ENCODE measurements at places on chromosomes 6 and 20. TPM values are rescaled to one million over a fixed set of nuclear protein-coding genes. Genes with fewer than 3 reads are reported as not detected.
A peak's percentile ranks its signal among the peaks of the same experiment; 100 is the strongest.

DNA sequence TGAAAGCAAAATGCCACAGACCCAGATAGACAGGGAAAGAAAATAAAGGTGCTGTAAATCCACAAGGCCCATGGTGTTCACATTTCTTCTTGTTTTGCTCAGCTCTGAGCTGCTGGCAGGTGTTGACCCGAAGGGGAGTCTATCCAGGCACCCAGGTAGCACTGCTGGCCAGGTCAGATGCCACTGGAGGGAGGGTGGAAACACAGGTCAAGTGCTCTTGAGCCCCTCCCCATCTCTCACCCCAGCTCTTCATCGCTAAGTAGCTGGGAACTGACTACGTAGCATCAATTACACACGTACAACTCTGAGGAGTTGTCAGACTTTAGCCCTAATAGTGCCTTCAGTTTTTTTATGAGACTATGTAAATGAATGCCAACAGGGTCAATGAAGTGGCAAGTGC, 287.8 kb upstream of the QKI start:
- H3K27me3 ChIP-seq = no peaks in the 10 kb centered on the region
- H3K4me3 ChIP-seq = no peak overlapping the region
- H3K4me1 ChIP-seq = no peaks in the 10 kb centered on the region
- H3K27ac ChIP-seq = no peak overlapping the region

DNA sequence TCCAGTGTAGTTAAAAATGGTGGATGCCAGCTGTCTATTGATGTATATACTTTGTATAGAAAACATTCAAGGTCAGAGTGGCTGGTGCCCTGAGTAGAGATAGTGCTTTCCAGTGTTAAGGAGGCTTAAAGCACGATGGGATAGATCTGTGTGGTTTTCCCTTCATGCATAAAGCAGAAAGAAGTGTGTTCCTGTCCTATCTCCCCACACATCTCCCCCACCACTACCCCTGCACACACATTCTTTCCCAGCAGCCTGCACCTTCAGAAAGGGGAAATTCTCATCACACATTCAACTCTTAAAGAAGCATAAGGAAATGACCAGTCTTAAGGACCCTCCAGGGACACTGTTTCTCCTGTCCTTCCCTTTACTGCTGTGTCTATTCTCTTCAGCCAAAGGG, 221.7 kb upstream of the TAB2 start:
- H3K4me1 ChIP-seq = peaks cover 60% of the 10 kb centered on the region
- peak; percentile 55 for DNase-seq
- H3K4me3 ChIP-seq = no peak overlapping the region
- H3K27me3 ChIP-seq = no peaks in the 10 kb centered on the region

- no peak overlapping the region for H3K27ac ChIP-seq
- no peak for DNase-seq
- H3K27me3 ChIP-seq = peaks cover 2% of the 10 kb centered on the region
- H3K4me1 ChIP-seq = no peaks in the 10 kb centered on the region
- no peak overlapping the region for H3K4me3 ChIP-seq
Measured at GRCh38 chr6:140160909-140161308, 786.5 kb upstream of the CITED2 start.

DNA sequence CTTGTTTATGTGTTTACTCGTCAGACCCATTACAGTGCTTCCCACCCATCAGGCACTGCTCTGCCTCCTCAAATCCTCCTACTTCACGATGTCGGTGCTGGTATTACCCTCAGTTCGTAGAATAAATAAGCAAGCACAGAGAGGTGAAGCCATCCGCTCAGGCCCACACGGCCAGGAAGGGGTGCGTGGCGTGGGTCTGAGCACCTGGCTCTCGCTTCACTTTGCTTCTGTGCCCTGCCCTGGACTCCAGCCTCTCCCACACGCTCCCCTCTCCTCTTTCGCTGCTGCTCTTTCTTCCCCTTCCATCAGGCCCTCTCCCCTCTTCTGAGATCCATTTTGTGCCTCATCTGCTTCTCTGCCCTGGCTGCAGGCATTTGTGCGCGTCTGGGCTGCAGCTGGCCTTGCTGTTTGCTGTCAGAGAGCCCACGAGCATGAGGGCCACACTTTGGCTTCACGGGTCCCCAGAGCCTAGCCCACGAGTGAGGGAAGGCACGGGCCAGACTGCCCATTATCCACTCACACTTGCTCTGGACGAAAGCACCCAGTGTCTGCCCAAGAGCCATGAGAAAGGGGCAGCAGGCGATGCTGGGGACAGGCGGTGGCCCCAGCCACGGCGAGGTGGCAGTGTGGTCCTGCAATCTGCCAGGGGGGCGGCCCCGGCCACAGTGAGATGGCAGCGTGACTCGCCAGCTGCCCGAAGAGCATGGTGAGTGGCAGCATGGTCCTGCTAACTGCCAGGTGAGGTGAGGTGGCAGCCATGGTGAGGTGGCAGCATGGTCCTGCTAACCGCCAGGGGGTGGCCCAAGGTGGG, 96.2 kb upstream of the MPC1 start:
- no peaks in the 10 kb centered on the region for H3K36me3 ChIP-seq
- no peaks in the 10 kb centered on the region for H3K27me3 ChIP-seq

GRCh38 chr6:2716936-2717700, 33.6 kb downstream of the MYLK4 start:
- no peak overlapping the region for H3K27ac ChIP-seq
- DNase-seq = no peak
- peaks cover 3% of the 10 kb centered on the region for H3K27me3 ChIP-seq
- H3K36me3 ChIP-seq = no peaks in the 10 kb centered on the region

GRCh38 chr6:166752097-166752496, 125.0 kb upstream of the RPS6KA2 start:
- no peak overlapping the region for H3K27ac ChIP-seq
- no peak overlapping the region for H3K4me3 ChIP-seq
- H3K36me3 ChIP-seq = no peaks in the 10 kb centered on the region
- H3K27me3 ChIP-seq = peaks cover 1% of the 10 kb centered on the region

DNA sequence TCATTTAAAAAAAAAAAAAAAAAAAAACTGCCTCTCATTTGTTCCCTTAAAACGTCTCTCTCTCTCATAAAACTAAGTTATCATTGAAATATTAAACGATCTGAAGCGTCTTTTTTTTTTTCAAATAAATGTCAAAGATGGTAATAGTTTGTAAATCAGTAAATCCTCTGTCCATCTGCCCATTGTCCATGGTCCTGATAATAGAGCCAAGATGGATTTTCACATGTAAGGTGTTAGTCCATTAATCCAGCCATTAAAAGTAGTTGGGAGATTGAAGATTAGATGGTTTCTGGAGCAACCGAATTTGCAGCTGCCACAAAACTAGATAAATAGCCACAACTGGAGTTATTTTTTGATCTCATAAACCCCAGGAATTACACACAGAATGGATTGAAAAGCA, 145.8 kb upstream of the SNX9 start:
- DNase-seq = no peak
- no peaks in the 10 kb centered on the region for H3K27me3 ChIP-seq
- H3K4me1 ChIP-seq = no peaks in the 10 kb centered on the region

- no peaks in the 10 kb centered on the region for H3K36me3 ChIP-seq
- H3K27me3 ChIP-seq = no peaks in the 10 kb centered on the region
- H3K4me1 ChIP-seq = no peaks in the 10 kb centered on the region
- H3K4me3 ChIP-seq = no peak overlapping the region
Measured at GRCh38 chr6:154471609-154472362, 38.7 kb downstream of the CNKSR3 start.

DNA sequence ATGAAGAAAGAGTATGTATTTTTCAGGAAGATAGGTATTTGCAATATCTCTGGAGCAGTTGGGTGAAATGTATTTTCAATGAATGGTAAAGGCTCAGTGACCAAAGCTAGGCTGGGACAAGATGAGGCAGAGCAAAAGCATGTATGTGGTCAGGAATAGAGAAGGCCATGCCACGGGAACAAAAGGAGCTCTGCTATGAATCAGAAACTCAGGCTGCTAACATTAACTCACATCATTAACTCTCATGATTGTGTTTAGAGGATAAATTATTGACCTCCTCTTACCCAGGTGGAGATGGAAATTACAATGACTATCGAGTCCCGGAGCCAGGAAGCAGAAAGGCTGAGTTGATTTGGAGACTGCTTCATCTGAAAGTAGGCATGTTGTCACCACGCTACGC, 220.2 kb downstream of the FUT9 start:
- H3K27ac ChIP-seq = no peak overlapping the region
- DNase-seq = no peak
- H3K36me3 ChIP-seq = no peaks in the 10 kb centered on the region
- no peaks in the 10 kb centered on the region for H3K4me1 ChIP-seq
- H3K4me3 ChIP-seq = no peak overlapping the region

DNA sequence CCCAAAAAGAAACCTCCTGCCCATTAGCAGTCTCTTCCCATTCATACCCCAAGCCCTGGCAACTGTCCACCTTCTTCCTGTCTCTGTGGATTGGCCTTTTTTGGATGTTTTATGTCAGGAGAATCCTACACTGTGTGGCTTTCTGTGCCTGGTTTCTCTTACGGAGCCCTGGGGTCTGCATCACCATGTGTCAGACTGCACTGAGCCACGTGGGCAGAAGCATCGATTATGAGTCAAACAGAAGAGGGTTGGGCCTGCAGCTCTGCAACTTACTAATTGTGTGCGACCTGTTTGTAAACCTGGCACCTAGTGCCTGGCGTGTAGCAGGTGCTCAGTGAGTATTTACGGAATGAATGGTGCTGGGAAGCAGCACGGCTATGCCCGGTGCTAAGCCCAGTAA, 62.6 kb downstream of the IGF2R start:
- H3K27me3 ChIP-seq = no peaks in the 10 kb centered on the region
- H3K36me3 ChIP-seq = peaks cover 56% of the 10 kb centered on the region
- no peak for DNase-seq

GRCh38 chr20:43046966-43047365, 142.7 kb downstream of the PTPRT start:
- H3K4me1 ChIP-seq = no peaks in the 10 kb centered on the region
- no peaks in the 10 kb centered on the region for H3K36me3 ChIP-seq
- H3K27me3 ChIP-seq = no peaks in the 10 kb centered on the region
- no peak for DNase-seq
- no peak overlapping the region for H3K4me3 ChIP-seq
- H3K27ac ChIP-seq = no peak overlapping the region

OR2J3 gene
- not detected for total RNA-seq

TLDC2 gene
- not detected for total RNA-seq

DNA sequence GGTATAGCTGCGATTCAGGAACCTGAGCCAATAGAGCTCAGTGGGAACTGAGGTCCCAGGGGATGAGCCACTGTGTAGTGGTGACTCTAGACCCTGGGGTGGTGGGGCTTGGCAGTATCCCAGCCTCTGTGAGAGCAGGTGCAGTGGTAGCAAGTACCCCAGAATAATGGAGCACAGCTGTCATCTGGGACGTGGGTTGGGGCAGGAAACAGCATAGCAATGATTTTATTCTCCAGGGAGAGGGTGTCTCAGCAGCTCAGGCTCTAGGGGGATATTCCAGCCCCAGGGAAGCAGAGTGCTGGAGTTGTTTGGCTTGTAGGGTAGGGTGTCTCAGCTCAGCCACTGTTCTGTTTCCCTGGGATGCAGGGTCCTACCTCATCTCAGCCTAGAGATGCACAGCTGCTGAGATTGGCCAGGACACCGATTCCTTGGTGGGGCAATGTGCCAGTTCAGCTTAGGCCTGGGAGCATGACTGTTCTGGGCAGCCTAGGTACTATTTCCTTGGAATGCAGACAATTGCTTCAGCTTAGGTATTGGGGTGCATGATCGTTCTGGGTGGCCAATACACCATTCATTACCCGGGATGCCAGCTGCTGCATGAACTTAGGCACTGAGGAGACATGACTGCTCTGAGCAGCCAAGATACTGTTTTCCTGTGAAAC, 34.0 kb upstream of the NUP153 start:
- H3K27ac ChIP-seq = no peak overlapping the region
- H3K4me3 ChIP-seq = no peak overlapping the region
- peaks cover 3% of the 10 kb centered on the region for H3K27me3 ChIP-seq
- no peak for DNase-seq

DDX39B gene
- total RNA-seq = 547 TPM

GRCh38 chr6:12570461-12571030, 146.0 kb upstream of the PHACTR1 start:
- H3K27me3 ChIP-seq = peaks cover 2% of the 10 kb centered on the region
- no peaks in the 10 kb centered on the region for H3K4me1 ChIP-seq
- no peak overlapping the region for H3K27ac ChIP-seq
- DNase-seq = no peak
- no peak overlapping the region for H3K4me3 ChIP-seq

- DNase-seq = no peak
- H3K27me3 ChIP-seq = no peaks in the 10 kb centered on the region
- no peak overlapping the region for H3K27ac ChIP-seq
- peaks cover 26% of the 10 kb centered on the region for H3K4me1 ChIP-seq
- no peak overlapping the region for H3K4me3 ChIP-seq
Measured at GRCh38 chr6:158361961-158362669, 49.9 kb downstream of the TULP4 start.

GRCh38 chr6:169993861-169994481, 242.5 kb downstream of the ERMARD start:
- no peaks in the 10 kb centered on the region for H3K27me3 ChIP-seq
- no peaks in the 10 kb centered on the region for H3K36me3 ChIP-seq
- no peak overlapping the region for H3K27ac ChIP-seq
- no peak overlapping the region for H3K4me3 ChIP-seq

DNA sequence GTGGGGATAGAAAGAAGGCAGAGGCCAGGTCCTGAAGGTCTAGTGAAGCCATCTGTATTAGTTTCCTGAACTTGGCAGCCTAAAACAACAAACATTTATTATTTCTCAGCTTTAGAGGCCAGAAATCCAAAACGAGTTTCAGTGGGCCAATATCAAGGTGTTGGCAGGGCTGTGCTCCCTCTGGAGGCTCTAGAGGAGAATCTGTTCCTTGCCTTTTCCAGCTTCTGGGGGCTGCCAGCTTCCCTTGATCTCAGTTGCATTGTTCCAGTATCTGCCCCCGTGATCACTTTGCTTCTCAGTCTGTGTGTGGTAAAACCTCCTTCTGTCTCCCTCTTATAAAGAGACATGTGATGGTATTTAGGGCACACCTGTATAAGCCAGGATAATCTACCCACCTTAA, 82.4 kb downstream of the MAFB start:
- H3K4me1 ChIP-seq = no peaks in the 10 kb centered on the region
- H3K27ac ChIP-seq = no peak overlapping the region
- no peak for DNase-seq
- H3K36me3 ChIP-seq = no peaks in the 10 kb centered on the region
- H3K4me3 ChIP-seq = no peak overlapping the region

CTNNBL1 gene
- total RNA-seq = 72.5 TPM

DNA sequence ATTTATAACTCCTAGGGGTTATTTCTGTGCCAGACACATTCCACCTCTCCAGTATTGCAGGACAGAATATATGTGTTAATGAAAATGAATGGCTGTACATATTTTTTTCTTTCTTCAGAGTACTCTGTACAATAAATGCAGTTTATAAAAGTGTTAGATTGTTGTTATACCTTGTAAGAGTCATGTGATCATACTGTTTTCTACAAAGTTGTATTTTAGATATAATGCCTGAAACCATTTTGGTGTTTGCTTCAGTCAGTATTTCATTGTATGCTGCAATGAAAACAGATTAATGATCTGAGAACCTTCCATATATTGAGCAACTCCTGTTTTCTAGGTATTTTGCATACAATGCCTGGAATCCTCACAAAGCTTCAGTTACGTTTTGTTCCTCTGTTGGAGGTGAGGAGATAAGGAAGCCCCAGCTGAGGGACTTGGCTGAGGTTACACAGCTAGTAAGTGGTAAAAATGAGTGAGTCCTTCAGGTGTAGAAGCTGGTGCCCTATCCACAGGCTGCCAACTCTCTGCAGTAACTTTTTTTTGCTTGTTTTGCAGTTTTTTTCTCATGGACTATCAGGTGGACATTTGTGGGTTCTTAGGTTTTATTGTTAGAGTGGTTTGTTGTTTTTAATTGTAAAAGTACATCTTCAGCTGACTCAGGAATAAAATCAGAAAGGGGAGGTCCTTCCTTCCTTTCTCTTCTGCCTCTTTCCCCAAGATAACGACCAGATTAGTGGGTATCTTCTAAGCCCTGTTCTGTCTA, 11.6 kb downstream of the PDCD2 start:
- no peaks in the 10 kb centered on the region for H3K4me1 ChIP-seq
- DNase-seq = no peak
- H3K27me3 ChIP-seq = no peaks in the 10 kb centered on the region
- H3K36me3 ChIP-seq = peaks cover 28% of the 10 kb centered on the region
- no peak overlapping the region for H3K27ac ChIP-seq
